ENCODE measurements at places on chromosomes 7 and 10.

DNA sequence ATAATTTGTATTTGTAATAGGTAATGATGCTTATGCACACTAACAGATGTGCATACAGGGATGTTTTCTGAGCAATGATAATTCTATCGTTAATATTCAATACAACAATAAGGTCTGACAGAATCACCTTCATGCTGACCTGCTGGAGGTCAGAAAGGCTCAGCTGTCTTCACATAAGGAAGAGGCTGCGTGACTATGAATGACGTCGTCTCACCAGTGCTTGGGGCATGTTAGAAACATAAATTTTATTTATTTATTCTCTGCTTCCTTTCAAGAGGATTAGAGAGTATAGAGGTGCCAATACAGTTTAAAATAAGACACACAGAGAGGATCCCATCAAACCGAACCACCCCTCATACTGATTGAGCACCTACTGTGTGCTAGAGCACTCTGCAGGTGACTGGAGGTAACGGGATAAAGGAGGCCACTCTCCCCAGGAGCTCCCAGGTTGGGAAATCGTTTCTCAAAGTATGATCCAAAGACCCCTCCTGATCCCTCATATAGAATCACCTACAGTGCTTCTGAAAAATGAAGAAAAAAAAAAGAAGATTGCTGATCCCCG is 265.6 kb upstream of the NPVF start:
- no peak for DNase-seq

- DNase-seq, result no peak
Observed at GRCh38 chr7:101140339-101140699, 13.4 kb downstream of the SERPINE1 start.

- DNase-seq, result no peak
Observed at GRCh38 chr10:73923935-73924598, 13.1 kb downstream of the PLAU start.

GRCh38 chr10:17146892-17147291 is 17.3 kb upstream of the CUBN start:
- DNase-seq, result no peak

- no peak for DNase-seq
Observed at GRCh38 chr7:74627661-74628411, 29.7 kb upstream of the GTF2I start.

DNA sequence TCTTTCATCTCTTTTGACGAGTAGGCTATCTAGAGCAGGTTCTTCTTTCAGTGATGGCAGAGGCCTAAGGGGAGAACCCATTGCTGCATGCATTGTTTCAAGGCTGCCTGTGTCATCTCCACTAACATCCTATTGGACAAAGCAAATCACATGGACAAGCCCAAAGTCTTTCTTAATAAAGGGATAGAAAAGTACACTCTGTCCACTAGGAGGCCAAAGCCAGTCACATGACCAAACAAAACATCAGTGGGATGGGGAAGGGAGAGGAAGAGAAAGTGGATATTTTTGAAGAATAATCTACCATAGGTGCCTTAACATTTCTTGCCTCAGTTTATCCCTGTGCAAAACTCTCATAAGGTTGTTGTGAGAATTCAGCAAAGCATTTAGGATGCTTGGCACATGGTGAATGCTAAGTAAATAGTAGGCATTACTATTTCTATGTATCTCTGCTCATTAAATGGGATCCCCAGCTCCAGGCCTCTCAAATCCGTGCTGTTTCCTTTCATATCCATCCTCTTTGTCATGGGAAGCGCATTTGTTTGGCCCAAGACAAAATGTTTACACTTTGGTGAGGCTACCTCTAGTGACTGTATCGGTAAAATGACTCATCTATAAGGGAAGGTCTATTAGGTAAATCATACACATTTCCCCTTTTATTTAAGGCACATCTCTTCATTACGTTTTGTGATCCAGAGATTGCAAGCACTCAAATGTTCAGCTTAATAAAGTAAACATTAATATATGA is 16.7 kb upstream of the CADPS2 start:
- no peak for DNase-seq

DNA sequence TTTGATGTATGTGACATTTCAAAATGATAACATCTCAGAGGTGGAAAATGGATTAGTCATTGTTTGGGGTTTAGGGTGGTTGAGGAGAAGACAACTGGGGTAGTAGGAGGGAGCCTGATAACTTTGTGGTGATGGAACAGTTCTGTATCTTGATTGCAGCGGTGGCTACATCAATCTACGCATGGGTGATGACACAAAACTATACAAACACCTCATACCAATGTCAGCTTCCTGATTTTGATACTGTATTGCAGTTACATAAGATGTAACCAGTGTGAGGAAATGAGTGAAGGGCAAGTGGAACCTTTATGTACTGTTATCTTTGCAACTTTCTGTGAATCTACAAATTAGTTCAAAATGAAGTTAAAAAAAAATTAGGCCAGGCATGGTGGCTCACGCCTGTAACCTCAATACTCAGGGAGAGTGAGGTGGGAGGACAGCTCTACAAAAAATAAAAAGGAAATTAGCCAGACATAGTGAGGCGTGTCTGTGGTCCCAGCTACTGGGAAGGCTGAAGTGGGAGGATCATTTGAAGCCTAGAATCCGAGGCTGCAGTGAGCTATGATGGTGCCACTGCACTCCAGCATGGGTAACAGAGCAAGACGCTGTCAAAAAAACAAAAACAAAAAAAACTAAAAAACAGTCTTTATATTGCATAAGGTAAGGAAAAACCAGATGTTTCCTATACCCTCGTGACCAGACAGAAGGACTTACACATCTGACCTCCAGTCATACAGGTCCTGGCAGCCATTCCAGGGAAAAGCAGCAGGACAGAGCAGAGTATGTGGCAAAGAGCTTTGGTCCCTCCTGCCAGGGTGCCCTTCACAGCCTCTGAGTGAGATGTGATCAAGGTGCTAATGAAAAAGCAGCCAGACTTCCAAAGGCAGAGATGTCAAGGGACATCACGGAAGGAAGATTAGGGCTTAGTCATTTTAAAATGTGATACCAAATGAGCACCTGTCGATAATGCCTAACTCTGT is 50.8 kb downstream of the CYTH3 start:
- DNase-seq, result no peak

- DNase-seq, result peak; percentile 42
Observed at GRCh38 chr7:110573862-110574528, 516.9 kb upstream of the LRRN3 start.

DNA sequence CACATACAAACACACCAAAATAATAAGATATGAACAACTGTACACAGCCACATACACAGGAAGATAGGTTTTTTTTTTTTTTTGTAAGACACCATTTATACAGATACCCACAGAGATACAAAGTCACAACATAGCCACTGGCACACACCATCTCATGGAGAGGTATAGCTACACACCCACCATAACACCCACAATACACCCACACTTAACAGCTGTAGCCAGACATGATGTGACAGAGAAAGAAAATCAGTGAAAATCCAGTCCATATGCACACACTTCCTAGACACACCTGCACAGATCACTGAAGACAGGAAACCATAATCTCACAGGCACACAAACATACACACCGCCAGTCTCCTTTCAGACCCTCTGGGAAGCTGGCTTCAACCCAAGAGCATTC is 62.4 kb upstream of the PAX2 start:
- no peak for DNase-seq

GRCh38 chr10:3848775-3849635 is 64.0 kb upstream of the KLF6 start:
- DNase-seq, result no peak

DNA sequence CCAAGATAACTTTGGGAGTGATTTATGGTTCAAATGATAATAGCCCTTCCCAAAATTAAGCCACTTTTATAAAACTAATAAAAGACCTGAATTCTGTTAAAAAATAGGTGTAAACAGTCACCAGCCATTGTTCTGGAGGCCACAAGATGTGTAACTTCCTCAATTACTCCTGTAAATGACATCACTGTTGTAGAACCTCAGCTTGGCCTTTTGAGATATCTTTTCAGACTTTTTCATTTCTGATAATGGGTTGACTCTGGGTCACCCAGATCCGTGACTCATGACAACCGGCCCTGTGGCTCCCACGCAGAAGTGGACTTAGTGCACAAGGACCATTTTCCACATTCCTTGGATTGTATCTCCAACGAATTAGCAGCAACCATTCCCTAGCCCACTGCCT is 106.6 kb downstream of the DKK1 start:
- no peak for DNase-seq

DNA sequence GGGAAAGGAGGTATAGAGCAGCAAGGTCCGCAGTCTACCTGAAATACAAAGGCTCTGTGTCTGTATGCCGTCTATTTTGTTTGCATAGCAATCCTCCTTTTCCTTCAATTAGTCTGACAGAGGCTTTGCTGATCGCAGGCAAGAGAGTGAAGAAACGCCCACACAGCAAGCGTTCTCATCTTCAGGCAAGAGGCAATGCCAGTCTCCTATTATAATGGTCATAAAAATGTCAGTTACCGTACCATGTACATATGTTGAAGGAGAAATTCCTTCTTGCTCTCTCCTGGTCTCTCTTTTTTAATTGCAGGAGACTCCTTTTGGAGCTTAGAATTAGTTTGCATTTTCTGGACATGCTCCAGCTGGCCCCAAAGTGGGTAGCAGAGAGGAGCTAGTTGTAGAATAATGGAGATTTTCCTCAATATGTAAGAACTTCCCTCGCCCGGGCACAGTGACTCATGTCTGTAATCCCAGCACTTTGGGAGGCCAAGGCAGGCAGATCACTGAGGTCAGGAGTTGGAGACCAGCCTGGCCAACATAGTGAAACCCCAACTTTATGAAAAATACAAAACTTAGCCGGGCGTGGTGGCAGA is 139.5 kb downstream of the PFKFB3 start:
- no peak for DNase-seq

GRCh38 chr7:149625340-149625946 is 127.8 kb upstream of the ZNF746 start:
- peak; percentile 59 for DNase-seq

GRCh38 chr10:105506262-105506661 is 865.2 kb downstream of the SORCS3 start:
- no peak for DNase-seq

- DNase-seq, result no peak
Observed at GRCh38 chr7:99105756-99106155, 38.2 kb downstream of the SMURF1 start.

DNA sequence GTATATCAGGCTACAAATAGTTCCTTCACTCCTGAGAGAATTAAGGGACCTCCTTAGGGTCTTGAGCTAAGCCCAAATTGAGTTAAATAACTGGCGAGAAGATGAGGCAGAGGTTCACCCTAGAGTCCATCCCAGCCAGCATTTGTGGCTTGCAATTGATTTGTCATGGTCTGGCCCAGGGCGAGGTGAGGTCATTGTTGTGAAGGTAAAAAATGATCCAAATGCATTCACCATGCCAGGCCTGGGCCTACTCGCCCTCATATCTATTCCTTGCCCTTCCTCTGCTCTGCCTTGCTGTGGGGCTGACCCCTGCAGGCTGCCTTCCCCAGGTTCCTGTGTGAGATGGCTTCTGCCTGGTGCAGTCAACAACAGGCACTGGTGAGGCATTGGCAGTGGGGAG is 207.2 kb downstream of the ZNF365 start:
- DNase-seq, result no peak

DNA sequence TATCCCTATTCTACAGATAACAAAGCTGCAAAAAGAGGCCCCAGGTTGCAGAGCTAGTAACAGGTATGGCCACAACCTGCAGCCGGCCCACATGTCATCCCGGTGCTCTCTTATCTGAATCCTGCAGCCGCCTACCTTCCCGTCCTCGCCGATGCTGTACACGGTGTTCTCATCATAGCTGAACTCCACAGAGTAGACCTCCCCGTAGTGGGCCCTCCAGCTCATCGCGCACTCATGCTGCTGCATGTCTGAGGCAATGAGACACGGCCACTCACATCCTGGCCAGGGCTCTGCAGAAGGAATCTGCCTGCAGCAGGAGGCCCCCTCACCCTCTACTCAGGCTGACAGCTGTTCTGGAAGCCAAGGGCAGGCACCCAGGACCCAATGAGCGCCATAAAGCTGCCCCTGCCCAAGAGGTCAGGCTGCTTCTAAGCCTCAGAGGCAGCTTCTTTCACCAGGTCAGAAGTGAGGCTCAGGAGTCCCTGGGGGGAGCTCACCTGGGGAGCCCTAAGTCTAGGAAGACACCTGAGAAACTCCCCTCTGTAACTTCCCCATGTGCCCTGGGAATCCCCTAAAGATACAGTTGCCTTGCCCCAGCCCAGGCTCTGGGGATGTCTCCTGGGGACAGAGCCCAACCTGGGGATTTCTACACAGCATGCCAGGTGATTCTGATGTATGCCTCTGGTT is 17.9 kb upstream of the CYREN start:
- no peak for DNase-seq
